Caco-2 (cell line): ENCODE measurements at places on chromosomes 6 and 20.

GRCh38 chr6:98973571-98973970 is 25.8 kb upstream of the FBXL4 start:
- no peak for DNase-seq

DNA sequence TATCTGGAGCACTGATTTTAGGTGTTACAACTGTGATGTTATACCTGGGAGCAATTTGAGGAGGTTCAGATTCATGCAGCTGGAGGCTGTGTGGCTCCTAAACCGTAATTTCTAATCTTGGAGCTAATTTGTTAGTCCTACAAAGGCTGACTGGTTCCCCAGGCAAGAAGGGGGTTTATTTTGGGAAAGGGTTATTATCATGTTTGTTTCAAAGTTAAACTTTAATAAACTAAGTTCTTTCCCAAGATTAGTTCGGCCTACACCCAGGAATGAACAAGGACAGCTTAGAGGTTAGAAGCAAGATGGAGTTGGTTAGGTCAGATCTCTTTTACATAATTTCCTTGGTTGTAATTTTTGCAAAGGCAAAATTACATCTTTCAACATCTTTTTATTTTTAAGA is 135.8 kb downstream of the MYO6 start:
- no peak for DNase-seq

DNA sequence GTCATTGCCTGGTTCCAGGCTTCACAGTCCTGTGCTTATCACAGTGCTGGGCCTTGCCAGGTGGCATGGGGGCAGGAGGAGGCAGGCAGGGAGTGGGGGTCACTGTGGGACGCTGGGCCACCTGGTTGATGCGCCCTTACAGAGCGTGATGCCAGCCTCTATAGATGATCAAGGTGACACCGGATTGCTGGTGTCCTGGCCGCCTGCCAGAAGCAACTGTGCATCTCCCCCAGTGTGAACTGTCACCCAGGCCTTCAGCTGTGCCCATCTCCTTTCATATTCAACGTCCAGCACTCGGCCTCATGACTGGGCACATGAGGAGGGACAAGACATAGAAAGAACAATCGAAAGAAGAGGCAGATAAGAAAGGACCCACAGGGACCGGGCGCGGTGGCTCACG is 318.9 kb downstream of the TAF4 start:
- DNase-seq: no peak

- no peak for DNase-seq
Observed at GRCh38 chr6:52426667-52427066, 6.5 kb downstream of the EFHC1 start.

DNA sequence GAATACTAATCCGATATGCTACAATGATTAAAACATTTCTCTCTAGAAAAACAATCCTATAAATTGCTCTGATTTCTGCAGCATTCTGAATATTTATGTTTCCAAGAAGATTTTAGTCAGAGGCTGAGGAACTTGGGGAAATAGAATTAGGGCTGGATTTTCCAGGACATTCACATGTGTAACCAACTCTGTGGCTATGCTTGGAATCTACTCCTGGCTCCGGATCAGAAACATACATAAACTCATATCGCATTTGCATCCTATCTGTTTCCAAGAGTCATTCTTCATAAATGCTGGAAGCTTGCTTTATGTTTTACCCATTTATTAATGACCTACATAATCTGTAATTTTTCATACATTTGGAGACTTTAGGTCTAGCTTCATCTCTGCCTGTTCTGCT is 459.9 kb upstream of the MARCKS start:
- DNase-seq: no peak

DNA sequence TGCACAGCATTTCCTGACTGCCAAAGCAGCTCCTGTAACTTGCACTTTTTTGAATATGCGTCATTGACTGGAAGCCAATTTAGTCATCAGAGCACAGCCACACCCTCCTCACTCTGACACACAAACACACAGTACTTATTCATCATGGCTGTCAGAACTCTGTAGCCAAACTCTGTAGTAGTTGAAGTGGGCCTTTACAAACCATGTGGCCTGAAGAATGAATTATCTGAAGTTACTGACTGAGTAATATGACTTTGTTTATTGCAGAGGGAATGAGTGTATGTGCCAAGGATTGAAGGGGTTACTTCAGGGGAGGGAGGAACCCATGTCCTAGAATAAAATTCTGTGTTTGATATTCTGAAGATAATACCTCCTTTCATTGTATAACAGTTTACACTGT is 102.7 kb downstream of the FIG4 start:
- no peak for DNase-seq

- no peak for DNase-seq
Observed at GRCh38 chr6:45571159-45571558, 193.4 kb upstream of the SUPT3H start.

- DNase-seq: peak; percentile 57
Observed at GRCh38 chr6:26064619-26065257, 22.5 kb upstream of the HFE start.

GRCh38 chr6:138692978-138693909 is 80.3 kb upstream of the CCDC28A start:
- DNase-seq: peak; percentile 85

DNA sequence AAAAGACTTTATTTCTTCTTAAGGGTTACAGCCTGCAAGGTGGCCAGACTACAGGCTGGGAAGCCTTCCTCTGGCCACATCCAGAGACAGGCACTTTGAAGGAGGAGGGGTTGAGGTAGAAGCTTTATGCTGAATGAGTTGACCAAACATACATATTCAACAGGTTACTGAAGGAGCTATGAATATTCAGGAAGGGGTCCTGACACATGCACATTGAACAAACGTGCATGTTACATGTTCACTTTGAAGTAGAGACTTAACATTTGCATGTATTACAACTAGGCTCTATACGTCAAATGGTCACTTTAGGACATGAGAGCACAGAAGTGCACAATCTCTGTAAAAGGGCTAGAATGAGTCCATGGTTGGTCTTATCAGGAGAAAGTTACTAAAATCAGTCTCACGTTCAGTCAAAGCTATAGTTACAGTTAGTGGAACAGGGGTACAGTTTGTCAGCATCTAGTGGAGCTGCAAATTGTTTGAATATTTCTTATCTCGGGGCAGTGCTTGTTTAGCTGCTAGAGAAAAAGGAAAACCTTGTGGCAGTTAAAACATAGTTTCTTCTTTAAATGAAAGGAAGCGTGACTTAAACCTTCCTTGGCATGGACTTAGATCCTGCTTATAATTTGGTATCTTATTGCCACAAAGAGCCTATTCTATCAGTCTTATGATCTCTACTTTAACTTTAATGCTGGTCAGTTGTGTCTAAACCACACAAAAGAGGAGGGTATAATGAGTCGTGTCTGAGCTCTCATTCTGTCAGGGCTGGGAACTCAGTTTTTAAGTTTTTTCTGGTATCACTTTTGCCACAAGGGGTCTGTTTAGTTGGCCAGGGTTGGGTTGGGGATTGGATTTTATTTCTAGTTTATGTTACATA is 4.6 kb upstream of the ZSCAN9 start:
- no peak for DNase-seq

DNA sequence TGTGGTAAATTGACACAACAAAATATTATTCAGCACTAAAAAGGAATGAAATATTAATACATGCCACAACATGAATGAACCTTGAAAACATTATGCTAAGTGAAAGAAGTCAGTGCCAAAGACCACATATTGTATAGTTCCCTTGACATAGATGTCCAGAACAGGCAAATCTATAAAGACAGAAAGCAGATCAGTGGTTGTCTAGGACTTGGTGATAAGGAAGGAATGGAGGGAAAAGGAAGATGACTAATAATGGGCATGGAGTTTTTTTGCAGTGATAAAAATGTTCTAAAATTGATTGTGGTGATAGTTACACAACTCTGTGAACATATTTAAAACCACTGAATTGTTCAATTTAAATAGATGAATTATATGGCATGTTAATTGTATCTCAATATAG is 32.5 kb downstream of the TBX18 start:
- no peak for DNase-seq

GRCh38 chr20:63122626-63123025 is 93.3 kb downstream of the YTHDF1 start:
- DNase-seq: peak; percentile 21

DNA sequence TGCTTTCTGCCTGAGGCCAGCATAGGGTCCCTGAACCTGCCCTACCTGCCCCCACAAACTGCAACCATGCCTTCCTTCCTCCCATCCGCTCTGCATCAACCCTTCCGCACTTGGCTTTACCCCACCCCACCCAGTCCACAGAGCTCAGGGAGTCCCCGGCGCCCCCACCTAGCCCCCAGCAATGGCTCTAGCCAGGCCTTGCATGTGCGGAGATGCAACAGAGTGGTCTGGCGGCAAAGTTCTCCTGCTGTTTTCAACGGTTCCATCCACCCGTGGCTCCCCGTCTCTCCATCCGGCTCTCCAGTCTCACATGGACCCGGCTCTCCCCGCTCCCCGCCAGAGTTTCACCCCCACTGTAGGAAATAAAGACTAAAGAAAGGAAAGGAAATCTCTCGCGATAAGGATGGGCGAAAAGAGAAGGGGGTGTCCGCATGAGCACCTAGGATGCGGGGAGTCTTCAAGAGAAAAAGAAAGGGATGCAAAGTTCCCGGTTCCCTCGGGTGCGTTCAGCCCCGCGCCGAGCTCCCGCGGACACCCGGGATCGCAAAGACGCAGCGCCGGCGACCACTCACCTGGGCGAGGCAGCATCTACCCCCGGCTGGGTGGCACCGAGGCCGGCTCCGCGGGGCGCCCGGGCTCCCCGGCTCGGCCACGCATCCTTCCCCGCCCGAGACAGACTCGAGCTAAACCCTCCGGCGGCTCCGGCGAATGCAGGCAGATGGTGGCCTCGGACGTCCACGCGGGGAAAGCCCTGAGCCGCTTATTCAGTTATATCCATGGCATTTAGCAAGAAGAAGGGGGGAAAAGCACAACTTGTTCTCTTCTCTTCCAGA is 579 bp downstream of the LRFN2 start:
- DNase-seq: no peak

DNA sequence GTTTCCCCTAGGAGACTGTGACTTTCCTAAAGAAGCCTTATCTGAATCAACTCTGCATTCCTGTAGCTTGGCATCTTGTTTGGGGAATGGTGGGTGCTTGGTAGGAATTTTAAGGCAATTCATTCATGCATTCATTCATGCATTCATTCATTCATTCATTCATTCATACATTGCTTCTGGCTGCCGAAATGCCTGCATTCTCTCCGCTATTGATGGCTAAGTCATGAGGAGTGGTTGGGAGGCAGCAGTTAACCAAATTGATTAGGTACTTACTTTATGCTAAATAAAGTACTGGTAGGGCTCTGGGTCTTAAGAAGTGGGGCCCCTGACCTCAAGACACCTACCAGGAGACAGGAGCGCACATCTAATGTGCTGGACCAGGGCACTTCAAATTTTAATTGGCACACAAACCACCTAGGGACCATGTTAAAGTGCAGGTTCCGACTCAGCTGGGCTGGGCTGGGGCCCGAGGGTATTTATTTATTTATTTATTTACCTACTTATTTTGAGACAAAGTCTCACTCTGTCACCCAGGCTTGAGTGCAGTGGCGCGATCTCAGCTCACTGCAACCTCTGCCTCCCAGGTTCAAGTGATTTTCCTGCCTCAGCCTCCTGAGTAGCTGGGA is 127.6 kb downstream of the ANKRD60 start:
- DNase-seq: no peak

GRCh38 chr20:58457083-58457695 is 58.0 kb downstream of the APCDD1L start:
- DNase-seq: no peak

- no peak for DNase-seq
Observed at GRCh38 chr6:102488729-102489128, 1095.2 kb downstream of the GRIK2 start.

DNA sequence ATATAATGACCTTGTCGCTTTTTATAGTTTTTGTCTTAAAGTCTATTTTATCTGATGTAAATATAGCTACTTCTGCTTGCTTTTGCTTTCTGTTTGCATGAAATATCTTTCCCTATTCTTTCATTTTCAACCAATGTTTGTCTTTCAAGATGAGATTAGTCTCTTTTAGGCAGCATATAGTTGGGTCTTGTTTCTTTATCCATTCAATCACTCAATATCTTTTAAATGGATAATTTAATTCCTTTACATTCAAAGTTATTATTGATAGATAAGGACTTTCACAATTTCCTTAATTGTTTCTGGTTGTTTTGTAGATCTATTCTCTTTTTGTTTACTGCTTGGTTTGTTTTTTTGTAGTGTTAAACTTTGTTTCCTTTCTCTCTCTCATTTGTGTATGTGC is 43.5 kb upstream of the TPD52L1 start:
- no peak for DNase-seq

- no peak for DNase-seq
Observed at GRCh38 chr6:13526727-13527670, 39.6 kb upstream of the GFOD1 start.

- no peak for DNase-seq
Observed at GRCh38 chr6:20377623-20378265, 23.9 kb upstream of the E2F3 start.

DNA sequence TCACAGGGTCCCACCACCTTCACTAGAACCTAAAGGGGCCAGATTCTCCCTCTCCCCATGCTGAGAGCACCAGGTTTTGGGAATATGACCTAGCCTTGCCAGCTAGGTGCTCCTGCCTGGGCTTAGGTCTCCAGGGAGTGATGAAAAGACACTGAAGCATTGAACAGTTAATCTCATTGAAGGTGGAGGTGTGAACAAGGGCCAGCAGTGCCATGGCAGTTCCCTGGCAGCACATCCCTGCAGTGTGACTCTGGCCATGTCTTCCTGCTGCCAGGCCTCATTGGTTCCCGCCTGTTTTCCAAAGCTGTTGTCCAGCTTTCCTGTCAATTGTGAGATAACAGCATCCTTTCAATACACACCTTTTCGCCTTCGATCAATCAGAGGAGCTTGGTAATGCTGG is 10.9 kb downstream of the PPIL6 start:
- DNase-seq: no peak

DNA sequence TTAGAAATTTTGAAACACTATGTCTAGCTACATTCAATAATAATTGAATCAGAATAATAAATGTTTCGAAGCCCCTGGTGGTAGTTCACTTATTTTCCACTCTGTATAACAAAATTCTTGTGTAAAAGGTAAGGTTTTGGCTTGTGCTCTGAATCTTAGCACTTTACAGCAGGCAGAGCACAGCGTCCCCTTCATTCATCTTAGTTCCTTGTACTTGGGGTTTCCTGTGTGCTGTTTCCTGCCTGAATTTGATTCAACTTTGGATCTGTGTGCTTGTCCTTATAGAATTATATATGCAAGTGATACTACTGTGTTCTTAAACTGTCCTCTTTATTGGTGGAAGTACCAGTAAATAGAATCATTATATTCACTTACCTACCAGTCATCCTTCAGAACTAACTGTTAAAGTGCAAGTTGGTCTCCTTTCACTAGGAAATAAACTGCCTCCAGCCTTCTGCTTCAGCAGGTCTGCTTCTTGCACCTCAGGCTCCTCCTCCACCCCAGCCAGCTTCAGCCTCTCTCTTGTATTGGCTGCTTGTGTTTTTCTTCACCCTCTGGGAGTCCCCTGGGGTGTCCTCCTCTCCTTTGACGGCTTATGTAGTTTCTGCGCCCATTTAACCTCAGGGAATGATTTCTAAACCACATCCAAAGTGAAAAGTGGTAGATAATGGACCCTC is 28.8 kb upstream of the TULP4 start:
- no peak for DNase-seq
